ENCODE measurements at places on chromosomes 2 and 18.
A peak's percentile ranks its signal among the peaks of the same experiment; 100 is the strongest.

DNA sequence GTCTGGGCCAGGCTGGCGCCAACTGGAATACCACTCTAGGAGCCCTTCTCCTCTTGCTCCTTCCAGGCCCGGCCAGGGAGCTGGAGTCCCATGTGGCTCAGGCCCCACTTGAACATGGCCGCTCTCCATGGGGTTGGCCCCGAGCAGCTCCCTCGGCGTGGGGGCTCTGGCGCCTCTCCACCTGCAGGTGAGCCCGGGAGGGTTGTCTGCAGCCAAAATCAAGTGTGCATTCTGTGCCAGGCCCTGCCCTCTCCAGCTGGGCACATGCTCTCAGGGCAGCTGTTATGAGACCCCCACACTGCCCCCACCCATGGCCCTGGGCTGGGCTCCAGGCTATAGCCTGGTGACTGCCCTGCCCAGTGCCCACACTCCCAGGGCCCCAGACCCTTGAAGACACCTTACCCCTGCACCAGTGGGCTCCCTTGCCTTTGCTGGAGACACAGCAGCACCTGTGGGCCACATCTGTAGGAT is 45.8 kb upstream of the HS6ST1 start:
- no peak for DNase-seq

DNA sequence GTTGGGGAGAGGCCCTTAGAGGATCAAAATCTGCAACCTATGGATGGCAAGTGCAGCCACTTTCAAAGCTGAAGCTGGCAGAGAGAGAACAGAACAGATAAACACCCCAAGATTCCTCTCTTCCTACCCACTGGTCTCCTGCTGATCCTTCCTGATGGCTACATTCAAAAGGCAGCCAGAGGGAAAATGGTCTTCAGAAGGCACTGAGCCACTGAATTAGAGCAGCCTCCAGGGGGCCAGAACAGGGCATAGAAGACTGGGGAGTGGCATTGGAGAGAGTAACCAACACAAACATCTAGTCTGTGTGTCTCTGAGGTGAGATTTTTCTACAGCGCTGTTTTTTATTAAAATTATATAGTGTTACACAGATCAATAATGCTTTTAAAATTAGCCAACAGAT is 432.6 kb downstream of the PARD3B start:
- no peak for DNase-seq

DNA sequence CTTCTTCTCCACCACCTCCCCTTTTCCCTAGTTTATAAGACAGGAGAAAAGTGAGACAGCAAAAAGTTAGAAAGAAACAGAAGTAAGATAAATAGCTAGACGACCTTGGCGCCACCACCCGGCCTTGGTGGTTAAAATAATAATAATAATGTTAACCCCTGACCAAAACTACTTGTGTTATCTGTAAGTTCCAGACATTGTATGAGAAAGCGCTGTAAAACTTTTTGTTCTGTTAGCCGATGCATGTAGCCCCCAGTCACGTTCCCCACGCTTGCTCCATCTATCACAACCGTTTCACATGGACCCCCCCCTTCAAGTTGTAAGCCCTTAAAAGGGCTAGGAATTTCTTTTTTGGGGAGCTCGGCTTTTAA is 1.5 kb upstream of the BUB1 start:
- DNase-seq, result no peak

- DNase-seq, result no peak
Observed at GRCh38 chr18:47470941-47471340, 219.5 kb upstream of the SKOR2 start.

DNA sequence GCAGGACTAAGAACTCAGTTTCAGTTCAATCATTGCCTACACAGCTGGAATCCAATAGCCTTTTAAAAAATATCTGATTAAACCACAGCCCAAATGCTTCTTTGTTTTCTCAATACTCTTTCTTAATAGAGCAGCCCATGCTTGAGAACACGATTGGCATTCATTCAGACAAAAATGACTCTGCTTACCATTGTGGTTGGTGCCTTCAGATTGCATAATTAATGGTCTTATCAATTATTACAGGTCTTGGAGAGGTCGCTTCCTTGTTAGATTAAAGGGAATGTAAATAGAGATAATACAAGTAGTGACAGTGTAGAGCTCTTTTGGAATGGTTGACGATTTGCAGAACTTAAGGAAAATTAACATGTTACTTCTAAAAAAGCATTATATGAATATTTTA is 107.2 kb downstream of the RNF152 start:
- no peak for DNase-seq

GRCh38 chr18:274313-274712 is 6.5 kb upstream of the THOC1 start:
- no peak for DNase-seq

DNA sequence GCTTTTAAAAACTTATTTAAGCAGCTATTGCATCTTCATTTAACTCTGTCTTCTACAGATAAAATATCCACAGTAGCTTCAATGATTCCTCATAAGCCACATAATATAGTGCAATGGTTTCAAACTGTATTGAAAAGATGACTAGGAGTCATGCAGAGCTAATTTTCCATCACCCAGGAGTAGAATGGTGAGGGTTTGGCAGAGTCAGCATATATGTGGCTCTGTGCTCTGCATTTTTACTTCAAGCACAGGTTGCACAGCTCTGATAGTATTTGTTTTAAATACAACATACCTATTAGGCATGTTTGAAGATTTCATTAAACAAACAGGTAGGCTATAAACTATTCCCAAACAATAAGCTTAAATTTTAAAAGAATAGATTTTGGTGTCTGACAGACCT is 731.9 kb upstream of the VRK2 start:
- no peak for DNase-seq

- no peak for DNase-seq
Observed at GRCh38 chr2:37582481-37583220, 88.8 kb downstream of the CDC42EP3 start.

- no peak for DNase-seq
Observed at GRCh38 chr2:118670838-118671237, 176.6 kb downstream of the EN1 start.

DNA sequence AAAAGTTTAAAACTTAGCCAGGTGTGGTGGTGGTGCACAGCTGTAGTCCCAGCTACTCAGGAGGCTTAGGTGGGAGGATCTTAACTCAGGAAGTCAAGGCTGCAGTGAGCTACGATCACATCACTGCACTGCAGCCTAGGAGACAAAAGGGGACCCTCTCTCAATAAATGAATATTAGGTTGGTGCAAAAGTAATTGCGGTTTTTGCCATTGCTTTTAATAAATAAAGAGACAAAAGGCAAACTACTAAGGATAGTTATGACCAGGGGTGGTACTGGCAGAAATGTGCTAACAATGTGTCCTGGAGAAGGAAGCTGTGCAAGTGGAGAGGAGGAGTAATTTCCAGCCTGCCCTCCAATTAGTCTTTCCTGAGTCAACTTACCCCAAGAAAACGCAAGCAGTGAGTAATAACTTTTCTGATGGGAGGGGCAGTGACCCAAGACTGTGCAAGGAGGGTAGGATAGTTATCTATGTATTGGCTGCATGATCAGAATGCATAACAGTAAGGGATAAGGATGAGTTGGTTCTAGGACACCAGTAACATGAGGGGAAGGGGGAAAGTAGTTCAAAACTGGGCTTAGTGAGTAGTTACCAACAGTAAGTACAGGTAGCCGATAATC is 1.5 kb downstream of the EXOC6B start:
- no peak for DNase-seq

GRCh38 chr2:3298191-3298590 is 79.4 kb downstream of the EIPR1 start:
- DNase-seq, result no peak

GRCh38 chr2:37779611-37780386 is 108.4 kb upstream of the CDC42EP3 start:
- DNase-seq, result no peak

DNA sequence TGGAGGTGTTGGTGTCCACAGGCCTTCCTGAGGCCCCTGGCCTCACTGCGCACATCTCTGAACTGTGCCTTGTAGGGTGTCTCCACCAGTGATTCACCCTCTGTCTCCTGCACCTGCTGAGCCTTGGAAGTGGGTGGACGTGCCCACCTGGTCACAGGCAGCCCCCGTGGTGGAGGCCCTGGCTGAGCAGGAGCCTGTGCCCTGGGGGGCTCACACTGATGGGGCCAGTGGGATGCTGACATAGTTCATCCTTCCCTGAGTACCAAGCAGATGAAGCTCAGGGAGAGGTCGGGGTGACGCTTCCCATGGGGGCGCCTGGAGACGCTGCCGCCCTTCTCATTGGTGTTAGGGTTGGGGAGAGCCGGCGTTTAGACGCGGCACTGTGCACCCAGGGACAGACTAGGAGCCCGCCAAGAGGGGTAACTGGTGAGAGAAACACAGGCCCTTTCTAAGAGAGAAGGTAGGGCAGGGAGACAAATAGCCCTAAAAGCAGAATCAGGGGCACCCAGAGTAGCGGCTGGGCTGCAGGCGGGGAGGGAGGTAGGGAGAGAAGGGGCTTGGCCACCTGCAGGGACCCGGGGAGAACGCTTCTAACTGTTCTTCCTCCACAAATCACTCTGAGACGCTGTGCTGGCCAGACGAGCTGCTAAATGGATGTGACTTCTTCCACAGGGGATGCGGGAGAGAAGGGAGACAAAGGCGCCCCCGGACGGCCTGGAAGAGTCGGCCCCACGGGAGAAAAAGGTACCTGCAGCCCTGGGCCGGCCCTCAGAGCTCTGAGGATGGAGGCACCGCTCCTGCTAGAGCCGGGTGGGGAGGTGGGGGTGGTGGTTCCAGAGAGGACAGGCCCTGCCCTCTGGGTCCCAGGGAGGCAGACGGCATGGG is 18.0 kb downstream of the COLEC11 start:
- no peak for DNase-seq

DNA sequence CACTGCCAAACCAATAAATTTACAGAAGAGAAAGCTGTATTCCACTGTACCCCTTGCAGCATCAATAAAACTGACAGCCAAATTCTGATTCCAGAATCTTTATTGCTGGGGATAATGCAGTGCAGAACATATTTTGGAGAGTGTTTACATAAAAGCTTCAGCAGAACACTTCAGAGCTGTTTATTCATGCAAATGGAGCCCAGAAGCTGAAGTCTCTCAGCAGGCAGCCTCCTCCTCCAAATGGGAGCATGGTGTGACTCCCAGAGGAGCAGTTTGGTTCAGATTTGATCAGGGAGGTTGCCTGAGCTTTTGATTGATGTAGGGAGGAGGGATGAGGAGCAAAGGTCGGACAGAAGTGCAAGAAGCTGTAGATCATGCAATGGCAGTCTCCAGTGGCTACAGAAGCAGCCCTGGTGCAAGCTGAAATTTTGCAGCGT is 22.4 kb downstream of the LHCGR start:
- DNase-seq, result peak; percentile 34

- DNase-seq, result no peak
Observed at GRCh38 chr2:171509945-171510731, 12.1 kb upstream of the CYBRD1 start.

DNA sequence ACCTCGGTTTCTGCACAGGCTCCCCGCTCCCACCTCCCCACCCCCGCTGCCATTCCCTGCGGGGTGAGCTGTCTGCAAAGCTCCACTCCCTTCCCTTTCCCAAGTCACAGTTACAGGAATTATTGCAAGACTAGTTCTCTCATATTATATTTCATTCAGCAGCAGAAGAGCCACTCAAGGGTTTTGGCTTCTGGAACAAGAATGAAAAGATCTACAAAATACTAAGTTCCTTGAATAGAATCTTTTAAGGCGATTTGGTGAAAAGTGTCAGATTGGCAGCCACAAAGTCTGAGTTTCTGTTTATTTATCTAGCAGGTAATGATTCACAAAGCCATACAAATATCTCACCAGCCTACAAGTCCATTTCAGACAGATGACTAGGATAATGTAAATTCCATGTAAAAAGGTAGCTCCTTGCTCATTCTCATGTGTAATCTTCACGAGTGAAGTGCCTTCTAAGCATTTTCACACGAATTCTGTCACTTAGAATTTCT is 221.9 kb upstream of the RBBP8 start:
- DNase-seq, result no peak

GRCh38 chr2:30629866-30630265 is 177.4 kb downstream of the CAPN13 start:
- no peak for DNase-seq

GRCh38 chr2:119337749-119338148 is 28.9 kb downstream of the C2orf76 start:
- DNase-seq, result no peak

DNA sequence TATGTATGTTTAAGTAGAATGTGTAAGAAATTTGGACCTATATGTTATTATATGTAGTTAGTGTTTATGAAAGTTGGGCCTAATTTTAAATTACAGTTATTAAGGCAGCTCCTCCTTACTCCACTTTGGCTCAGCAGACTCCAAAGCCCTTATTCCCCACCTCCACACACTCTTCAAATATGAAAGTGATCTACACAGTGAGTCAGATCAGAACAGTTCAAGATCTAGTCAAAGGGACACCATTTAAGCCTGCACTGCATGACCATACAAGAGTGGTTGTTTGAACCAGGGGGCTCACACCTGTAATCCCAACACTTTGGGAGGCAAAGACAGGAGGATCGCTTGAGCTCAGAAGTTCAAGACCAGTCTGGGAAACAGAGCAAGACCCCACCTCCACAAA is 21.2 kb upstream of the PMAIP1 start:
- DNase-seq, result no peak

GRCh38 chr2:238791354-238791753 is 56.5 kb upstream of the TWIST2 start:
- DNase-seq, result no peak

DNA sequence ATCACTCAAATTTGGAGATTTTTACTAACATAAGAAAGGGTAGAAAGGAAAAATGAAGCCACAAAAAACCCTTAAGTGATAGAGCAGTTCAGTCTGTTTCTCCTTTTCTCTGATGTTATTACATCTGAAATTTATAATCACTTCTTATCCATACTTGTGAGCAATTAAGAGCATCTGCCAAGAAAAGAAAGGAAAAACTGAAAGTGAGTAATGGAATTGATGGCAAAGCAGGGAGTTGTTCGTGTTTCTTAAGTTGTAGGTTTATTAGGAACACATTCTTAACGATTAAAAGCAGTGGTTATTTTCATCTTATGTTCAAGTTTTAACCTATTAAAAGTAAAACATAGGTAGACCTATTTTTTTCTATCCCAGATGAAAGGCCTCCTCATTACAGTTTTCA is 277.7 kb downstream of the RND3 start:
- DNase-seq, result no peak

DNA sequence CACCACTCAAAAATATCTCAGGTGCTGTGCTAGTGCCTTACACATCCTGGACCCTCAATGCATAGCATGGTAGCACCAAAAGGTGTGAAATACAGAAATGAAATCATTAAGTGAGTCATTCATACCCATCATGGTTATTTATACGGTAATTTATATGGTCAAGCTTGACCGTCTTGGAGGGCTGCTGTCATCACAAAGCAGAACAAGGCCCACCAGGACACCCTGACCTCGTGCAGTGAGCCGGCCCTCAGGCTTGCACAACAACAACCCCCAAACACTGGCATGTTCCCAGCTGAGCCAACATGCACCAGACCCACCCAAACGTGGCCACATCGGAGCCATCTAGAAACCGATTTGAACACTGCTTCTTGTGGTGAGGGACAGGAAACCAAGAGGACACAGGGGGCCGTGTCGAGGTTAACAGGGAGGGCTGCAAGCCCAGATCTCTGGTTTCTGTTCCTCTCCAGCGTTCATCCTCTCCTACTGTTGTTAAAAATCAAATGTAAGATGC is 378.5 kb upstream of the ID2 start:
- no peak for DNase-seq

GRCh38 chr2:181715033-181715630 is 34.8 kb upstream of the NEUROD1 start:
- peak; percentile 57 for DNase-seq

- no peak for DNase-seq
Observed at GRCh38 chr2:46337208-46337994, 40.2 kb downstream of the EPAS1 start.

GRCh38 chr18:50721006-50721405 is 98.8 kb downstream of the MRO start:
- no peak for DNase-seq

- no peak for DNase-seq
Observed at GRCh38 chr2:156745619-156746018, 309.4 kb downstream of the GPD2 start.
